CD4-positive, alpha-beta memory T cell (primary cell): ENCODE measurements at places on chromosomes 11 and 22. TPM values are rescaled to one million over a fixed set of nuclear protein-coding genes. Genes with fewer than 3 reads are reported as not detected.

- no peak for DNase-seq
- H3K4me3 ChIP-seq, result peak overlapping the region; percentile 1
- H3K27ac ChIP-seq, result no peak overlapping the region
Observed at GRCh38 chr11:64298966-64299846, 952 bp upstream of the CATSPERZ start.

DNA sequence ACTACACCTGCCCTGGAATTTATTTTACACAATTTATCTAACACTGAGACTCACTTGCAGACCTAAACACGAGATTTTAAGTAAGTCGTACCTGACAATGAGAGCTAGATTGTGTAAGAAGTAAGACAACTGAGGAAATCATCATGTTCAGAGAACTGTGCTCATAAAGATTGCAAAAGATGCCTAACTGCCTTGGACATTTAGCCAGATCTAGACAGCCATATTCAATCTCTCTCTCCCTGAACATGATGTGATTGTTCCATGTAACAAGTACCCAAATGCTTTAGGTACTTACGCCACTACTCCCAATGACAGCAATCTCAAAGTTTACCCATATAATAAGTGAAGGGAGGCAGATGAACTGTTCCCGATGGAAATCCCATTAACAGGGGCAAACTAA, 209.8 kb upstream of the PITPNB start:
- H3K27ac ChIP-seq, result no peak overlapping the region
- H3K36me3 ChIP-seq, result no peaks in the 10 kb centered on the region
- no peak for DNase-seq
- no peak overlapping the region for H3K4me3 ChIP-seq

GRCh38 chr22:20395181-20395906, 1.4 kb downstream of the ZNF74 start:
- H3K4me3 ChIP-seq, result no peak overlapping the region
- no peak for DNase-seq
- H3K36me3 ChIP-seq, result no peaks in the 10 kb centered on the region
- H3K4me1 ChIP-seq, result peaks cover 24% of the 10 kb centered on the region
- no peak overlapping the region for H3K27ac ChIP-seq

NLRP14 gene
- polyA plus RNA-seq, result not detected

DNA sequence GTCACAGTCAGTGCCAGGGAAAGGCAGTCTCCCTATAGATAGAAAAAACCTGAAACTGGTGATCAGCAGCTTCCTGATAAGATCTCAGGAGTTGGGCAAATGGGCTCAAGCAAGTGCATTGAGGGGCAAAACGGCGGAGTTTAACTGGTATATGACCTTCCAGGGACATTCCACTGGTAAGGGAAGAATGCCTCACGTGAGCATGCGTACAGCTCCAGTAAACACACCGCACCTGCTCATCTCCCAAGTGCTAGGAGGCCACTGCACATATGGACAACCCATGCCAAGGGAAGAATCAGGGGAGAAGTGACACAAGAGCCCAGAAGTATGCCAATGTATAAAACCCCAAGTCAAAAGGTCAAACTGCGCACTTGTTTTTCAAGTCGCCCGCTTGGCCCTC, 11.6 kb downstream of the HEPHL1 start:
- H3K4me3 ChIP-seq, result no peak overlapping the region
- no peaks in the 10 kb centered on the region for H3K4me1 ChIP-seq
- DNase-seq, result no peak
- H3K27ac ChIP-seq, result no peak overlapping the region

DNA sequence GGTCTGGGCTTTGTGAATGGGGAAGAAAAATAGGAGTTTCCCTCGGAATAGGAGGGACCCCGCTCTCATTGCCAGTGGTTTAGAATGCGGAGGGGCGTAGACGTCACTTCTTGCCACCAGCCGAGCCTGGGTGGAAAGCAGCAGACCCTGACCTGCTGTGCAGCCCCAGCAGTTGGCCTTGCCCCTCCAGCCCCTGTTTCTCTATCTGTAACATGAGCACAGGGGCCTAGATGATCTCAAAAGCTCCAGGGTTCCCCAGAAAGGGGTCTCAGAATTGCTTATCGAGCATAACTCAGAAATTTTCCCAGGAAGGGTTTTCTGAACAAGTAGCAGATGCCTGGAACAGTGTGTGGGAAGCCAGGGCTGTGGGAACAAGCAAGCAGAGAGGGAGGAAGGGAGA, 43.9 kb downstream of the C11orf91 start:
- no peaks in the 10 kb centered on the region for H3K4me1 ChIP-seq
- no peaks in the 10 kb centered on the region for H3K27me3 ChIP-seq
- no peak overlapping the region for H3K4me3 ChIP-seq
- DNase-seq, result no peak
- no peak overlapping the region for H3K27ac ChIP-seq

OR2AG1 gene
- not detected for polyA plus RNA-seq

GRCh38 chr22:24305260-24305692, 34.6 kb downstream of the SPECC1L start:
- no peak overlapping the region for H3K4me3 ChIP-seq
- peaks cover 3% of the 10 kb centered on the region for H3K36me3 ChIP-seq
- peak; percentile 46 for DNase-seq
- H3K27me3 ChIP-seq, result no peaks in the 10 kb centered on the region

DNA sequence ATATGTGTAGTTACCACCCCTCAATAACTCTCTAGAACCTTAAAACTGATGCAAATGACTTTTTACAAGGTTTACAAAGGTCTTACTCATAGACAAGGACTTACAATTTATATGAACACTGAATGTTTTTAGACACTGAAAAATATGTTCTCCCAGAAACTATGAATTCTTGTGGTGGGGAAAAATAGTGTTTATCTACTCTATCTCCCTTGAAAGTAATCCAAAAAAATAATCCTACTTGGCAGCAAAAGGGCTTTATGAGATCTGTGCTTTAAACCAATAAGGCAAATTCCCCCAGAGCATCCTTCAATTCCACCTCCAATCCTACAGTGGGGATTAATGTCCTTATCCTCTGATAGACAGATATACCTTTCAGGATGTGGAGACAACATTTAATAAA, 1984.1 kb upstream of the RAG2 start:
- no peaks in the 10 kb centered on the region for H3K36me3 ChIP-seq
- DNase-seq, result no peak
- no peak overlapping the region for H3K4me3 ChIP-seq
- no peaks in the 10 kb centered on the region for H3K4me1 ChIP-seq

- no peaks in the 10 kb centered on the region for H3K27me3 ChIP-seq
- no peak overlapping the region for H3K27ac ChIP-seq
- DNase-seq, result no peak
- H3K36me3 ChIP-seq, result no peaks in the 10 kb centered on the region
Observed at GRCh38 chr11:122341477-122341876, 225.5 kb upstream of the BLID start.

DNA sequence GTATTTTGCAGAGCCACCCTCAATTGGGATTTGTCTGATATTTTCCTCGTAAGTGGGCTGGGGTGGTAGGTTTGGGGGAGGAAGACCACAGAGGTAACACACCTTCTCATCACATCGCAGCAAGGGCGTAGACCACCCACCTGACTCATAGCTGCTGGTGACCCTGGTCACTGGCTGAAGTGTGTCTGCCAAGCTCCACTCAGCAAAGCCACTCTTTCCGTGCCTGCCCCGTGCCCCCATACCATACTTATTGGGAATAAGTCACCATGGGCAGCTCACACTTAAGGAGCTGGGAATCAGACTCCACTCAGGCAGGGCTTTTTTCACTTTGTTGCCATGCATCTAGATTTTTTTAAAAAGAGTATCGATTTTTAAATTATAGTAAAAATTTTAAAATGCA, 111.6 kb downstream of the PHF21B start:
- no peaks in the 10 kb centered on the region for H3K4me1 ChIP-seq
- no peaks in the 10 kb centered on the region for H3K27me3 ChIP-seq
- no peak overlapping the region for H3K27ac ChIP-seq
- no peaks in the 10 kb centered on the region for H3K36me3 ChIP-seq
- no peak for DNase-seq

DNA sequence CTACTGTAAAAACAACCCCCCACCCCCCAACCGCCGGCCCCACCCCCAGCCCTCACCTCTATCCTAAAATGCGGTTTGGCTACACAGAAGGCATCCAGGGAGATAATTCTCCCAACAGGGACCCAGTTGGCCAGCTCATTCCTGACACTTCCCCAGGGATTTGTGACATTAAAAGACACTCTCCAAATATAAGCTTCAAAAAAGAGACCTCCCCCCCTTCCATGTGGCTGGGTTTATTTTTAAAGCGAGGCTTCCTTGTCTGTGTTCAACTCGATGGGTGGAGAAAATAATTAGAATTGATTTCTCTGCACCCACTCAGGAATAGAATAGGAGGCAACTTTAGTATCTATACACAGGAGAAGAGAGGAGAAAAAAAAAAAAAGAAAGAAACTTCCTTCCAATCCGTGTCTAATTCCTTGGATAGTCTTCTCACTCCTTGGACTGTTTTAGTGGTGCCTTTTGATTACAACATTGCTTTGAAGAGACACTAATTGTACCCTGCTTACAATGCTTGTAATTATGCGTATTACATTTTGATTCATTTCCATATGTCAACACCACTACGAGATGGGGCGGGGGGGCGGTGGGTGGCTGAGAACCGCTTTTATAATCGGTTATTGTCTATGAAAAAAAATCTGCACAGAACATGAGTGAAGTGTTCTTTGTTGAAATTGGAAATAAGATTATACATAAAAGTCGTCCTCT, 500.4 kb downstream of the MIAT start:
- no peak for DNase-seq
- no peaks in the 10 kb centered on the region for H3K4me1 ChIP-seq
- H3K27me3 ChIP-seq, result no peaks in the 10 kb centered on the region

DNAJB7 gene
- polyA plus RNA-seq, result not detected

MMP12 gene
- polyA plus RNA-seq, result not detected

PDE2A gene
- 0.11 TPM for polyA plus RNA-seq

GRCh38 chr22:49362211-49362839, 465.3 kb downstream of the BRD1 start:
- no peak for DNase-seq
- no peak overlapping the region for H3K4me3 ChIP-seq
- H3K4me1 ChIP-seq, result no peaks in the 10 kb centered on the region
- H3K36me3 ChIP-seq, result no peaks in the 10 kb centered on the region

GLYATL1B gene
- not detected for polyA plus RNA-seq

DNA sequence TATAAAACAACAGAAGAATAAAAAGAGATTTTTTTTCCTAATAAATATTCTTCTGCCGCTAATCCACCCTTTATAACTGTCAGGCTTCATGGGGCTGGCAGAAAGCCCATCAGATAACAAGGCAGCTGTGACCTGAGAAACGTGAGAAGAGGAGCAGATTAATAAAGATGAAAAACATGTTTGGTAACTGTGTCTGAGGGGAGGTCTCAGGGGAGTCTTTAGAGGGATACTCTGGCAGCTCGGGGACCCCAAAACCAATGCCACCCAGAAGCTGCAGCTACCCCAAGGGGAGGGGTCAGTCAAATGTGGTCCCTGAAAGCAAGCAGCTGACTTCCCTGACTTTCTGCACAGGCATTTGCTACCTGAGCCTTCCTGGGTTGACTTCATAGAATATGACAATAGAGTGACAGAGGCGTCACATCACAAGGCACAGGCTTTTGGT, 48.4 kb upstream of the POU2AF1 start:
- no peak overlapping the region for H3K4me3 ChIP-seq
- no peak overlapping the region for H3K27ac ChIP-seq
- no peak for DNase-seq
- H3K36me3 ChIP-seq, result no peaks in the 10 kb centered on the region
- no peaks in the 10 kb centered on the region for H3K4me1 ChIP-seq
- H3K27me3 ChIP-seq, result no peaks in the 10 kb centered on the region

GRCh38 chr22:41781507-41781906, 19.0 kb upstream of the CCDC134 start:
- peak overlapping the region; percentile 90 for H3K27ac ChIP-seq
- peak overlapping the region; percentile 88 for H3K4me3 ChIP-seq
- peak; percentile 46 for DNase-seq
- peaks cover 55% of the 10 kb centered on the region for H3K4me1 ChIP-seq
- no peaks in the 10 kb centered on the region for H3K27me3 ChIP-seq

DNA sequence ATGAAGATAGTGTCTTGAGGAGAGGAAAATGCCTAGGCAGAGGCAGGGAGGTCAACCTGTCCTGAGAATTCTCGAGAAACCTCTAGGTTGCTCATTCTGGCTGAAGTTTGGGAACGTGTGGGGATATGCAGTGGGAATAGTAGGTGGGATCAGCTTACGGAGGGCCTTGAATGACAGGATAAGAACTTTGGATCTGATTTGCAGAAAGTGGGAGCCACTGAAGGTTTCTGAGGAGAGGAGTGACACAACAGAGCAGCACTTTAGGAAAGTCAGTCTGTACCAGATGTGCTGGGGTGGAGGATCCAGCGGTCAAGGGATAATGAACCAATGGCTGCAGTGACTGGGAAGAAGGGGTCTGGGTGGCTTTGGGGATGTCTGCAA, 2.4 kb downstream of the CD82 start:
- peak overlapping the region; percentile 82 for H3K27ac ChIP-seq
- H3K27me3 ChIP-seq, result no peaks in the 10 kb centered on the region
- peaks cover 69% of the 10 kb centered on the region for H3K4me1 ChIP-seq
- H3K36me3 ChIP-seq, result no peaks in the 10 kb centered on the region

DNA sequence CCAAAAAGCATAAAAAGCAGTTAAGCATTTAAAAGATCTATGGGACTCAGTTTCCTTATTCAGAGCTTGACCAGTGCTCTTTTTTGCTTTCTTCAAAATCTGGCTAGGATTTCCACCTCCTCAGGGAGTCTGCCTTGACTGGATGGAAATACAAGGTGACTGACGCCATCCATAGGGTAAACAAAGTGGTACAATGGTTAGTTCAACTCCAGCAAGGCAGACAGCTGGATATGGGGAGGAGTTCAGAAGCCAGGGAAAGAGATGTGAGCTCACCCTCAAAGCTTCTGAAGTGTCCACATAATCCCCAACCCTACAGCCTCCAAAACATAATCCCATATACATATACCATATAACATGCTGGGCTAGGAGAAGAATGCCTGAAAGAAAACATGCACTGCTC, 52.0 kb downstream of the KIRREL3 start:
- no peaks in the 10 kb centered on the region for H3K4me1 ChIP-seq
- no peaks in the 10 kb centered on the region for H3K36me3 ChIP-seq
- no peaks in the 10 kb centered on the region for H3K27me3 ChIP-seq
- no peak overlapping the region for H3K4me3 ChIP-seq

LUZP2 gene
- not detected for polyA plus RNA-seq

GRCh38 chr11:131694526-131695424, 324.4 kb downstream of the NTM start:
- no peaks in the 10 kb centered on the region for H3K4me1 ChIP-seq
- no peaks in the 10 kb centered on the region for H3K36me3 ChIP-seq
- no peak for DNase-seq
- no peak overlapping the region for H3K27ac ChIP-seq
- no peak overlapping the region for H3K4me3 ChIP-seq
- H3K27me3 ChIP-seq, result no peaks in the 10 kb centered on the region
